Urothelium cell line (cell line): ENCODE measurements at places on chromosomes 1 and 21.

DNA sequence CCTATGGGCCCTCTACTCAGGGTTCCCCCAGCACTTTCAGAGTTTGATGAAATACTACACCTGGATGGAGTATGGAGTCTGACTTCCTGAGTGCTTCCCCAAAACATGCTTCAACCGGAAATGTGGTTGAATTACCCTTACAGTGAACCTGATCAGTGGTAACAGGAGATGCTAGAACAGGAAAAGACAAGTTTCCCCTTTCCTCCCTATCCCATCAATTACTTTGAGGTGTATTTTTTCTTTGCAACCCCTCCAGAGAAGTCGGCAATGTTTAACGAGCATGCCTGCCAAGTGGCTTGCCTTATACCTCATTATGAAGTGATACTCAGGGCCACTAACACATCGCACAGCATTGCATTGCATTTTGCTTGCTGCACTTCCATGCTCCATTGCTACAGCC is 7.0 kb downstream of the KRTAP15-1 start:
- no peak for DNase-seq

- DNase-seq, result no peak
These were observed 72.8 kb downstream of the PTPRU start for GRCh38 chr1:29309075-29309474.

GRCh38 chr21:34844924-34845238 is 176.1 kb downstream of the CLIC6 start:
- DNase-seq, result no peak

DNA sequence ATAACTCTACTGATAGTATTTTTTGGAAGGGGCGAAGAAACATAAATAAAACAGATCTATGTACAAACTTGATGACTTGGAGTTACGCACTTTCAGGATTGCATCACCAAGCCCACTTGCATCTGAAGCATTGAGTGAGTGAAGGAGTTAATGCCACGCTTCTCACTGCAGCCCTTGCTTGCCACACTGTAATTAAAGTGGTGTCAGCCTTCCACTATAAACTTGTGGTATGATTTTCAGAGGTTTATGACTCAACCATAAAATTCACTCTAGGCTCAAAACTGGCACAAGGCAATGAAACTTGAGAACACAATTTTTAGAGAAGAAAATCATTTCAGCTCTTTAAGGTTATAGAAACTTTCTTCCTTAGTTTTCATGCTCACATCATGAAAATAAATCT is 93.9 kb upstream of the PRMT6 start:
- no peak for DNase-seq

DNA sequence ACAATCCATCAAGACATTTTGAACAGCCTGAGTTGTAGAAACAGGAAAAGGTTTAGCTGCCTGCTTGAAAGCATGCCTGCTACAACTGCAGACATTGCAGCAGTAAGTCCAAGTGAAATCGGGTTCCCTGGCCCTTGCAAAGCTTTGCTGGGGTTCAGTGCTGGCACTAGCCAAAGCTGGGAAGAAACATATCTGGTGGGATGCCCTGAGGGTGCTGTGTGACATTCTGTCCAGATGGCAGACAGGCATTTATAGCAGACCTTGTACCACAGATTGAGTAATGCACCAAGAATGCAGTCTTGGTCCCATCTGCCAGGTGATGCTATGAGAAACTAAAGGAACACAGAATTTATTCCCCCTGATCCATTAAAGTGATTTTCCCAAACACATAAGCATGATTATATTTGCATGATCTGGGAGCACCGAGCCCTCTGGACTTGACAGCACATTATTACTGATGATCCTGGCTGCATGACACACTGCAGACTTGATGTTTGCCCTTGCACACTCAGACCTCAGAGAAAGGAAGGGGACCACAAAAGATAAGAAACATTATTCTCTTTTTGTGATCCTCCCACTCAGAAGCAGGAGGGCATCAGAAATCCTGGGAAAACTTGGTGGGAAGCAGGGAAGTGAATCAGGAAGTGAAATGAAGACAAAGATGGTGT is 223.7 kb upstream of the FAM78B start:
- DNase-seq, result peak; percentile 75

- peak; percentile 17 for DNase-seq
These were observed 185.6 kb upstream of the NRIP1 start for GRCh38 chr21:15250384-15250783.

DNA sequence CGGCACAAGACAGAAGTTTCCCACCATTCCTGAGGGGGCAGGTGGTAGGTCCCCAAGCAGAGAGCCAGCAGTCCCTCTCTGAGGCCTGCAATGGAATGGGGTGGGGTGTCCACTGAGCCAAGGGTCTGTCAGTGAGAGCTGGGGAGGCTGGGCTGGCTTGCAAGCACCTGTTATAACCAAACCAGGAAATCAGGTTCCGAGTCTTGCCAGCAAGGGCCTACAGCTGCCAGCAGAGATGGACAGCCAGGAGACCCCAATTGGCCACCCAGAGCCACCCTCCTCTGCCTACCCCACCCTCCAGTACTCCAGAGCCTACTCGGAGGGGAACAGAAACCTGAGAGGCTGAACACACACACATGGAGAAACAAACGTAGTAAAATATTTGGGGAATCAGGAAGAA is 32.2 kb downstream of the PSEN2 start:
- DNase-seq, result no peak

- DNase-seq, result peak; percentile 48
These were observed 1.6 kb downstream of the C1orf21 start for GRCh38 chr1:184388319-184388889.

DNA sequence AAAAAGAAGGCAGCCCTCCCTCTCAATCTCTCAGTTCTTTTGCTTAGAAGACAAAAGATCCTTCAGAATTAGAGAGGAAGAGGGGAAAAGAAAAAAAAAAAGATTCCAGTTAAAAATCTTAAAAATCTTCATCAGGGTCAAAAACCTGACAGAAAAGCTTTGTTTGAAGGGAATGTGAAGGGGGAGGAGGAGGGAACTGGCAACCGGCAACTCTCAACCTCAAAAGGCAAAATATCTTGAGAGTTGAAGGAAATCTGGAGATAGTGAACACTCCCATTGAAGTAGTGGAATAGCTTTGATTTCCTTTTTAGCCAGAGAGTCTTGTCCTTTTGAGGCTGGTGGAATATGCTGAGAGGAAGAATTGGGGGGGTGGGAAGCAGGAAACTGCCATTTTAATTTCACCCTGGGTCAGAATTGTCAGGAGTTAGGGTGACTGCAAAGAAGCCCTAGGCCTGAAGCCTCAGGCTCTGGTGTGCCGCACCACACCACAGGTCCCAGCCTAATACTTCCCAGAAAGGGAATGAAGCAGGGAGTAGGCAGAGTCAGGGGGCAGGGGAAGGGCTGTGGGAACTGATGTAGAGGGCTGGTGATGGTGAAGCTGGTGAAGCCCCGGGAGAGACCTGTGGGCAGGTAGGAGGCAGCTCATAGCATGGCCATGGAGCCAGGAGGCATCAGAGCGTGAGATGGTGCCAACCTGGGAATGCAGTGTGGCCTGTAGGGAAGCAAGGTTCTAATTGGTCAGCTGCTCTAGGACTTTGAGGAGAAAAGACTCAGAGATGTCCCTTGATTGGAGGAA is 24.6 kb downstream of the KIRREL1 start:
- no peak for DNase-seq

GRCh38 chr1:53554592-53555305 is 95.5 kb downstream of the DMRTB1 start:
- DNase-seq, result no peak

DNA sequence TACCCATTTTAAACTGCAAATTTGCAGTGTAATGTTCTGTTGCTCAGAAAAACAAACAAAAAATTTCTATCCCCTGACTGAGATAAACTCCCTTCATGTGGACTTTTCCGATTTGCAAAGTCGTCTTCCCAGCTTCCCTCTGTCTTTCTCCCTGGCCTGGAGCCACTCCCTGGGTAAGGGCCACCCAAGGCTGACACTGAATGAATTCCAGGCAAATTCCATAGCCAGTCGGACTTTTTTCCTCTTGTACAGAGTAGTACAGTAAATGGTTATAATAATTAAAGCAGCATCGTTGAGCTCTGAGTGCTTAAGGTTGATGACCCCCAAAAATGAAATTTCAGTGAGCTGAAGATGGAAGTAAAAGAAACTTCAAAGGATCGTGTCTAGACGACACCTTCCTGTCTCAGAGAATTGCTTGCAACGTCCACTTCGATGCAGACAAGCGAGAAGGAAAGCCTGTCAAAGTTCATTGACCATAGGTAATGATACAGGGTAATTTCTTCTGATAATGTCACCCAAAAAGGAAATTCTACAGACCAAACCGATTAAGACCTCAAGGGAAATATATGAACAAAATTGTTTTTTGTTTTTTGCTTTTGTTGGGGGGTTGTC is 33.6 kb upstream of the LHX8 start:
- peak; percentile 12 for DNase-seq

GRCh38 chr1:207752456-207752998 is 673 bp downstream of the CD46 start:
- peak; percentile 6 for DNase-seq

DNA sequence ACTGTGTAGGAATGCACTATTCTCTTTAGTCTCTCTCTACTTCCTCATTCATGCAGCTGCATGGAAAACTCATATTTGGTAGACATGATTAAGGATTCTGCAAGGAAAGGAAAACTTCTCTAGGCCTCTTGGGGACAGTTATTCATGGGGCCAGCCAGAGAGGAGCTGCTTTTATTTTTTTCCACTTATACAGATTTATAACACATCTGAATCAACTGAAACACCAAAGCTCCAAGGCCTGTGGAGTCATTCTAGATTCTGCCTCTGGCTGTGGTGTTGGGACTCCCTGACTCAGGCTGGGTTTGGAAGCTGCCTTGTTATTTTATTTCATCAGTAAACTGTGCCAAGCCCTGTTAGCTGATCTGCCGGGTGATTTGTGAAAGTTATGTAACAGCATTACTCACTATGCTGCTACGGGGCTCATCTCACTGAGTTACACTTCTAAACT is 83.9 kb upstream of the EDEM3 start:
- peak; percentile 67 for DNase-seq

DNA sequence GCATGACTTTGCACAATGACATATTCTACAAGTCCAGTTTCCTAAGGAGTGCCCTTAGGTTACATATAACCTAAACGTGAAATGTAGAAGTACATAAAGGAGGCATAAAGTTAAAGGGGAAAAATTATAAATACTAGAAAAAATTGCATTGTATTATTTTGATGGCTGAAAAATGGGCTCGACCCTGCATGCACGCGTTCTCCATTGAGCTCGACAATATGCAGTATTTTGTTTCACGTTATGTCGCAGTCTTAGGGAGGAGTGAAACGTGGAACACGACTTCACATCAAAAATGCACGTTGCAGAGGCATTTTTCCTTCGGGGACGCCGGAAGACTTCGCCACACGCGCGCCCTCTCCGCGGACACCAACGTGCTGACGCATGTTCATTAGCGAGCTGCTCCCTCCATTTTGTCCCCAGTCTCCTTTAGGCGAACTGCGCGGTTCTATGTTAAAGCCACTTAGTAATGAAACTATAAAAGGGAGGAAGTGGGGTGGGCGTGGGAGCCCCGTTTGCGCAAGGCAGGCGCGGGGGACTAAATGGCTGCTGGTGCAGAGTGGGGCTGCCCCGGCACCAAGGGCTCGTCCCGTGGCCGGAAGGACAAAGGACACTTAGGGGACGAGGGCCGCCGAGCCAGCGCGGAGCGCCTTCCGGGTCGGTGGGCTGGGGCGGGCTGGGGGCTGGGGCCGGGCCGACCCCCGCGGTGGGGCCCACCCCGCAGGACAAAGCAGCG is 749 bp upstream of the COX20 start:
- DNase-seq, result no peak

DNA sequence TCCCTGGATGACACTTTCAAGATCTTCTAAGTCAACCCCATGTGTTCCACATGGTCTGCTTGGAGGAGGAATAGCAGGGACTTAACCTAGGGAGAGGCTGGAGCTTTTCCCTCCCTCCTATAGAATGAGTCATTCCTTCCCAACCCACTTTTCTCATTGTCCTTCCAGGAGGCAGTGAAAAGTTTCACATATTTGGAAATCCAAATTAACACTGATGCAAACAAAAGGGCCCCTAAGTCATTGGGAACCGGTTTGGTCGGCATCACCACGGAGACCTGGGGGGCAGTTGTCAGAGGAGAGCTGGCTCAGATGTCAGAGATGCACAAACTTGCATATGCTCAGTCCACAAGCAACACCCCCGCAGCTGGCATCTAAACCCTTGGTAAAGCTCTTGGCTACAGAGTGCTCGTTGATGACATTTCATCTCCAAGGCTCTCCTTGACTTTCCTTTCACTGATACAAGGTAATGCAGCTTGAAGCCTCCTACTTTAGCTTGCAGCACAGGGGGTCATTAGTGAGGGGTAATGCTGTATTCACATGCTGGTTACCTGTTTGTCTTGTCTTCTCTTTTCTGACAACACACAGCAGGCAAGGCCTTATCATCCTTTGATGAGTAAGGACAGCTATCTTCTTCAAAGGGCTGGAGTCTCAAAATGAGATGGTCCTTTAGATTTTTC is 12.3 kb upstream of the LRRC8D start:
- DNase-seq, result peak; percentile 35

DNA sequence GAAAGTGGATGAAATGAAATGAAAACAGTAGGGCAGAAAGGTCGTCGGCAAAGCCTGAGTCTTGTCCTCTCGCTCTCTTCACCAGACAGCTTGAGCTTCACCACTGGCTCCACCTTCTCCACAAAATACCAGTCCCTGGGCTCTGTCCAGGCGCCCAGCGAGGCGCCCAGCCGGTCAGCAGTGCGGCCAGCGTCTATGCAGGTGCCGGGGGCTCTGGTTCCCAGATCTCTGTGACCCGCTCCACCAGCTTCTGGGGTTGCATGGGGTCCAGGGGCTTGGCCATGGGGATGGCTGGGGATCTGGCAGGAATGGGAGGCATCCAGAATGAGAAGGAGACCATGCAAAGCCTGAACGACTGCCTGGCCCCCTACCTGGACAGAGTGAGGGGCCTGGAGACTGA is 600.5 kb upstream of the ZP4 start:
- DNase-seq, result no peak

DNA sequence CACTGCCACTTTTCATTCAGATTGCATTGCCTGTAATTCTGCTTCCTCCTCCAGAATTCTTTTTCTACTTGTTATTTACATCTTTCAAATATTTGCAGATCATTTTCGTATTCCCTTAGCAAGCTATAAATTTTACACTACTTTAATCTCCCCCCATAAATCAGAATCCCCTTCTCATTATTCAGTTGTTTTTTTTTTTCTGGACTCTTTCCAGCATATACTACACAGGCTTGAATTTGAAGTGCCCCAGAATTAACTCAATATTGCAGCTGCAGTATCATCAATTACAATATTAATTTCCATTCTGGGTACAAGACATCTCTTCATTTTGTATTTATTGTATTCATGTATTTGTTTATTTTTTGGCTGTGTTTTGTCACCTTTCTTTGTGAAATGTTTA is 1494.3 kb downstream of the AMY1C start:
- DNase-seq, result no peak

DNA sequence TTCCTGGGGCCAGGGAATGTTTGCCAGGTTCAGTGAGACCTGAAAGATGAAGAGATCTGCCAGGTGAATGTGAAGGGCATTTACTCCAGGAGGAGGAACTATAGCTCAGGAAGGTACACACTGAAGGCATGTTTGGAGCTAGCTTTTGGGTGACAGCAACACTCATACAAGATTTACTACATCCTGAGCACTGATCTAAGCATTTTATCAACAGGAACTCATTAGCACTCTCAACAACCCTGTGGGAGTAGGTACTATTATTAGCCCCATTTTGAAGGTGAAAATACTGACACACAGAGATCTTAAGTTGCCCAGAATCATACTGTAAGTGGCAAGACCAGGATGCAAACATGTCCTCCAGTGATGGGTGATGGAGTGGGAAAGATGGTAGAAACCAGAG is 6.7 kb downstream of the GADD45A start:
- no peak for DNase-seq

GRCh38 chr1:22838965-22839364 is 128.3 kb downstream of the EPHB2 start:
- no peak for DNase-seq

- no peak for DNase-seq
These were observed 189.2 kb downstream of the ZP4 start for GRCh38 chr1:237701534-237701933.
